ENCODE measurements at places on chromosomes 5 and 9.

- DNase-seq = peak; percentile 76
Measured at GRCh38 chr5:123681061-123681460, 169.1 kb downstream of the CSNK1G3 start.

GRCh38 chr5:122258840-122259239 is 53.2 kb upstream of the SNCAIP start:
- no peak for DNase-seq

DNA sequence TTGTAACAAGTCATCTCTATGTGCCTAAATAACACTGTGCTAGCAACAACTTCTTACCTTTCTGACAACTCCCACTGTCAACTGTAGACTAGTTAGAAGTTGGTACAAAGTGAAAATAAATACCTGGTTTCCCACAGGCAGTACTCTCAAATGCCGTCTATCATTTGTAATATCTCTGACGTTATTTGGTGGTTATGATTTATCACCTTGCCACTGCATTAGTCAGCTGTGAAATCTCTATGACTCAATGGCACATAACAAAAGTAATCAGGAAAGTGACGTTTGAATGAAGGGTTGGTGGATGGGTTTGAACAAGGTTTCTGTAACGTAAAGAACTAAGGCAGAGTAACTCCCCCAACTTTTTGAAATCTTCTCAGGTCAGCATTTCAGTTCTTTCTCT is 592.3 kb downstream of the MAT2B start:
- peak; percentile 45 for DNase-seq

DNA sequence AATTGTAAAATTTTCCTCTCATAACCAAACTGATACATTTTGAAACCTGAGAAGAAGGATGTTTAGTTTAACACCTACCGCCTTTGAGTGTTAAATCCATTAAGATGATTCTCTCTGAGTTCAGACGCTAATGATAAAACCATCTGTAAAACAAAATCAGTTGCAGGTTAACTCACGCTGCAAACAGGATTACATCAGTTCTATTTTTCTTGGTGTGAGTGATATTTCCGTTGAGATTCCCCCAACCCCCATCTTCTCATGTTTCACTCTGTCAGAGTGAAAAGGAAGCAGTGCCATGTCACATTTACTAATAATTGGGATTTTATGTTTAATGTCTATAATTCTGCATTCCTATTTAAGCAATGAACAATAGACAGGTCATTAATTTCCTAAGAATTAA is 146.5 kb downstream of the FANCC start:
- peak; percentile 67 for DNase-seq

DNA sequence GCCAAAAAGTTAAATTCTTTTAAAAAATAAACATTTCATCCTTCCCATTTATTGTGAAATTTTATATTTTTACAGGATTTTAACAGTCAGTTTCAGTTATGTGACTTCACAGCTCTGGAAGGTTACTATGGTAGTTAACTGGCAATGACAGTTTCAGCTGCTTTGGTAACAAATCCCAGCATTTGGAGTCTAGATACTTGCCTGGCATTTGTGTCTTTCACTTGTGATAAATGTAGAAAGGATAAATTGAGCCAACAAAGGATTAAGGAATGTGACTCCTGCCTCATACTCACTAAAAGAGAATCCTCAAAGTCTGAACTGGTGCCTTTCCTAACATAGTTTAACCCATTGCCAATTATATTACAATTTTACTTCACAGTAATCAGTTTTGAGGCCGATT is 315.5 kb downstream of the FER start:
- no peak for DNase-seq

- DNase-seq = peak; percentile 19
Measured at GRCh38 chr5:27814983-27815382, 776.6 kb upstream of the CDH9 start.

GRCh38 chr5:115472271-115473025 is 72.1 kb downstream of the FEM1C start:
- no peak for DNase-seq

- DNase-seq = peak; percentile 54
Measured at GRCh38 chr5:179914032-179914755, 6.5 kb upstream of the TBC1D9B start.

- no peak for DNase-seq
Measured at GRCh38 chr5:151162776-151163175, 5.2 kb upstream of the ANXA6 start.

GRCh38 chr9:14660721-14661120 is 32.5 kb downstream of the ZDHHC21 start:
- DNase-seq = no peak

DNA sequence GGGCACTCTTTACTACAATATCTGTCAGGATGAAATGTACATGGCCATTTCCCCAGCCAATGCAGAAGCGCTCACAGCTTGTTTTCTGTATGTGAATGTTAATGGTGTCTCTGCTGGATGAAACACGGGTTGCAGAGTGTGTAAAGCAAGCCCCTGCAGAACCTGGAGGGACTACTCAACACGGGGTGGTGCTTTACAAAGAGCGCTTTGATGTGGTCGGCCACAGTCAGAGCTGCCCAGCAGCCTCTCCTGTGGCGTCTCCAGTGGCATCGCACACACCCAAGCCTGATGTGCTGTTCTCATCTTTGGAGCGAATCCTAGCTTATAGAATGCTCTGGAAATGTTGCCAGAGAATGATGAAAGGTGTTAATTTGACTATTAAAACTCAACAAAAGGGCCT is 162.7 kb upstream of the NFIL3 start:
- no peak for DNase-seq

- no peak for DNase-seq
Measured at GRCh38 chr5:169635936-169636335, 1.1 kb upstream of the DOCK2 start.

DNA sequence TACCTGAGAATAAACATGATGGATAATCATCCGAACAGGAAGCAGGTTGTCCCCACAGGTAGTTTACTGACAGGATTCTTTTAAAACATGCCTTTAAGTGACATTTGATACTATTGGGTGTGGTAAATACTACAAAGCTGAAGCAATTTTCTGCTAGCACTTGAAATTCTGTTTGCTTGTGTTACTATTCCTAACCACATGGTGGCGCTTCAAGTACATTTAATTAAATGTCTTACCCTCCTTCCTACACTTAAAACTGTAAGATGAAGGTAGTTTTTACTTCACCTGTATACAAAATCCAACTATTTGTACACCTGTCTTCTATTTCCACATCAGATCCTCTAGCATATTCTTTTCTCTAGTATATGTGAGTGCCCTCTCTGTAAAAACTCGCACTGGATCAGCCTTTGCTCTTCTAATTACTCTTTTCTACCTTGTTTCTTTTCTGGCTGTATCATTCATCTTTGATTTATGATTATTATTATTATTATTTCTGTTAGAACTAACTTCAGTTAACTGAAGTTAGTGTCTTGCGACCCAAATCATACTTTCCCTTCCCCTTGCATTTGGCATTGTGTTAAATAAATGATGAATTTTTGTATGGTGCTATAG is 18.4 kb downstream of the SLC25A46 start:
- DNase-seq = peak; percentile 48

GRCh38 chr9:74770508-74771261 is 117.0 kb downstream of the TRPM6 start:
- DNase-seq = no peak

GRCh38 chr5:1873243-1873959 is 9.3 kb downstream of the IRX4 start:
- no peak for DNase-seq

DNA sequence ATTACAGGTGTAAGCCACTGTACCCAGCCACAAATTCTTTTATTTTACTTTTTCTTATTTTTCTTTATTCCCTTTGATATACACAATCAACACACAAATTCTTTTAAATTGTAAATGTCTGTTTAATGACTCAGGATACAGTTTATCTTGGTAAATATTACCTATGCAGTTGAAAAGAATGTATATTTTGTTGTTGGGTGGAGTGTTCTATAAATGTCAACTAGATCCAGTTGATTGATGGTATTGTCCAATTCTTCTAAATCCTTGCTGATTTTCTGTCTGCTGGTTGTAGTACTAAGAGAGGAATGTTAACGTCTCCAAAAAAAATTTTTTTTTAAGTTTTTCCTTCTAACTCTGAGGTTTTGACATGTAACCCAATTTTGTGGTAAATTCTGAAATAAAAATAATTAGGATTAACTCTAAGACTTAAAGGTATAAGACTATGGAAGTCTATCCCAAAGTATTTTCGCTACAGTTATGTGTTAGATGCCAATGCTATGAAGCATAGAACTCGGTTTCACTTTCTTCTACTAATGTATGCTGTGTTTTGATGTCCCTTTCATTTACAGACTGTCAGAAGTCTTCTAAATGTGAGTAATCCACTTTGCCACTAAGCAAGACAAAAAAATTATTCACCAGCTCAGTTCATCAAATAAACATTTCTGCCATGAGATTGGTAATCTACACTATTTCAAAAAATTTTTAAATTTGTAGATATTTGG is 720.2 kb upstream of the C9orf72 start:
- DNase-seq = peak; percentile 35

GRCh38 chr9:6921315-6921714 is 163.5 kb downstream of the KDM4C start:
- DNase-seq = no peak

- peak; percentile 59 for DNase-seq
Measured at GRCh38 chr5:80976985-80977384, 16.8 kb downstream of the RASGRF2 start.

GRCh38 chr5:129400395-129400983 is 59.6 kb upstream of the ADAMTS19 start:
- no peak for DNase-seq

GRCh38 chr5:102231693-102232619 is 64.1 kb downstream of the SLCO4C1 start:
- no peak for DNase-seq

DNA sequence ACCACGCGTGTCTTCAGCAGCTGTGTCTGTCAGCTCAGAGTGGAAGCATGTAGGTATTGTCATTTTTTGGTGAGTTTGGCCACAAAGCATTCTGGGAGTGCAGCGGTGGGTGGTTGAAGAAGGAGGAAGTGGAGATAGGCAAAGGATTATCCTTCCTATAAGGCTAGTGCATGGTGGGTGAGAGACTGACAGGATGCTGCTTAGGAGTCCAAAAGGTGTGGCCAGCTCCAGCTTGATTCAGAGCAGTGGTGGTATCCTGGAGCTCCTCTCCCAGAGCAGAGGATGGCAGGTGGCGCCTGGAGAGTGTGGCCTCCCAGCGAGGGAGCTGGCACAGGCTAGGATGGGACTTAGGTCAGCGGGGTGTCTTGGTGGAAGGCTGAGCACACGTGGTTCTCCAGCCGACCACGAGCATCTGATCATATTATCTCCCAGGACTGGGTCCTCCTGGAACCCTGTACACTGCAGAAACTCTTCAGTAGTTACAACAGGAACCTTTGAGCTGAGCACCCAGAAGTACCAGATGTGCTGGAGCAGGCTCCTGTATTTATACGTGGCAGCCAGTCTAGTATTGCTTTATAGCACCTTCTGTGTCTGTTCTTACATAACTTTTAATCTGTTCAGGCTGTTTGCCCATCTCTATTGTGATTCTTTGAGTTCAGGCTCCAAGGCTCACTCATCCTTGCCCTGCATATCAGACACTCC is 29.6 kb downstream of the MAML1 start:
- DNase-seq = peak; percentile 44

- peak; percentile 34 for DNase-seq
Measured at GRCh38 chr5:56172241-56172640, 60.9 kb downstream of the ANKRD55 start.

DNA sequence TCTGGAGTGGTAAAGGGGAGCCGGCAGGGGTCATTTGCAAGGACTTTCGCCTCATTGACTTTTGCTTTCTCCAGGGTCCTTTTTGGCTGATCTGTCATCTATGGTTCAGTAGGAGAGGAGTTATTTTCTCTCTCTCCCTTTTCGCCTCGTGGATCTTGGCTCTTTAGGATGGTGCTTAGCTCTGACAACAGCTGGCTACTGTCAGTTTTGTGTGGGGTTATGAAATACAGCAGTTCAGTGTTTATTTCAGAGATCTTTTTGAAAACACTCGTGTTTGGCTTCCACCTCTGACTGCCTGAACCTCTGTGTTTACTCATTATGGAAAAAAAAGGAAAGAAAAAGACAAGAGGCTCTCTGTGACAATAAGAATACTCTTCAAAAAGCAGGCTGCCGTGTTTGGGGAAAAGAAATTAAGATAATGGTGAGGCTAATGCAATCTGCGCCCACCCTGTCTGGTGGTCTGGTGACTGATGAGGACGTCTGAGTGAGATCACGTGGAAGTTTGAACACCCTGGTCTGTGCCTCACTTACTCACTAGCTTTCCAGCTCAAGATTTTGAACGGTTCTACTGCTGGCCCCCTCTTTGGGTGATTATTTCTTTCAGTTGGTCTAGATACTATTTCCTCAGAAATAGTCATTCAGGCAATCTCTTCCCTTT is 567.7 kb downstream of the CAAP1 start:
- DNase-seq = no peak

- no peak for DNase-seq
Measured at GRCh38 chr5:91053741-91054025, 329.4 kb downstream of the ARRDC3 start.

DNA sequence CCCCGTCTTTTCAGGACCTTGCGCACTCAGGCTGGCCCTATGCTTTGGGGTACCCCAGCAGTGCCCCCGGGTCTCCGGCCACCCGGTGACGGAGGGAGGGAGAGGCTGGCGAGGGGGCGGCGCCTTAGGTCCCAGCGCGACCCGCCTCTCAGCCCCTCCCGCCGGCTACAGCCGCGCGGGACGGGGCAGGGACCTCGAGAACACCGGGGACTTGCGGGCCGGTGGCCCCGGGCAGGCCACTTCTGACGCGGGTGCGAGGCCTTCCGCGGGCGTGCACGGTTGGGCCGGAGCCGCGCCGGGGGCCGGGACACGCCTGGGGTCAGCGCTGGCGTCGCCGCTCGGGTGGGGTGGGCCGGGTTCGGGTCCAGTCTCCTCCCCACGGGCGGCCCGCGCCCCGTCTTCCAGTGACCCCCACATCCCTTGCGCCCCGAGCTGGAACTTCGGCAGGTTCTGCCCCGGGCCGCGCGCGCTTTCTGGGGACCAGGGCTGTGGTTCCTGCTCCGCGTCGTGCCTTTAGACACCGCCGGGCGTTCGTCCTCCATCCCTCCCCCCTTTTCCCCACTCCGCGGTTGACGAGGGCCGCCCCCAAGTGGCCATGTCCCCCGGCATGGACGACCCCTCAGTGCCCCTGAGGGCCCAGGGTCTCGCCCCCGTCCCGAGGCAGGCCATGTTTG is 3.8 kb upstream of the SQSTM1 start:
- no peak for DNase-seq

- peak; percentile 86 for DNase-seq
Measured at GRCh38 chr9:14238079-14238478, 75.9 kb downstream of the NFIB start.

DNA sequence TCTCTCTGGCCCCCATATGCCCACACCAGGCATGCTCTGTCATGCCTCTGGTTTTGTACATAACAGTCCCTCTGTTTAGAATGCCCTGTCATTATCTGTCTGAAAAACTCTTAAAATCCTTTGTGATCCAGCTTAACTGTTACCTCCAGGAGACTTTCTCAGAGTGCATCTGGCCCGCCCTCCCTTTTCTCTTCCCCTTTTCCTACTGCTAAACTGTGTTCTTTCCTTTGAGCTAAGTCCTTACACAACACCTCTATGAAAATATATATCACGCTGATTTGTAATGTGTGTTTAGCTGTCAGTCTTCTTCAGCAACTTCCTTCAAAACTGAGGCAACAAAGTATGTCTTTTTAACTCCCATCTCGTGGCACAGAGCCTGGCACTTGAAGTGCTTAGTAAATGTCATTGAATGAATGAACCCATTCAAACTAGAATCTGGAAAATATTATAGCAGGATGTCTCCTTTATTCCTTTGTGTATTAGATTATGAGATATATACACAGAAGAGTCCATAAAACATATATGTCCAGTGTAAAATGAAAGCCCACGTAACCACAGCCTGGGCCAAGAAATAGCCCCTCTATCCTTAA is 166.2 kb upstream of the KLF9 start:
- no peak for DNase-seq

Measured in M059J (cell line).